Retina (tissue), 1 donor: ENCODE measurements at places on chromosomes 7 and 10.

DNA sequence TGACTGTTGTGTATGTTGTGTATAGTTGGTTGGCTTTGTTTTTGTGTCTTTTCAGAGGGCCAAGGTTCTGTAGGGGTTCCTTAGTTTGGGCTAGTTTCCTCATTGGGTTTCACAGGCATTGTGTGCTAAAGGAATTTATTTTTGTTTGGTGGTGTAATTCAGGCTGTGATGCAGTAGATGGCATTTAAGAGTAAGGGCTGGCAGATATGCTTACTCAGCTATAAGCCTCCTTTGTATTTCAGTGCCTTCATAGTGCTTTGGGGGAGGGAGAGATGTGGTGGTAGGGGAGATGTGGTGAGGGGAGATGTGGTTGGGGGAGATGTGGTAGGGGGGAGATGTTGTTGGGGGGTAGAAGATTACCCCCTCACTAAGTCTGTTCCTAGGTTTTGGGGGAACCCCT is 91.7 kb downstream of the SLC25A40 start:
- DNase-seq = no peak

GRCh38 chr7:128909625-128910568 is 612 bp downstream of the KCP start:
- DNase-seq = peak; percentile 58

GRCh38 chr7:137642472-137642871 is 204.3 kb downstream of the DGKI start:
- DNase-seq = no peak

DNA sequence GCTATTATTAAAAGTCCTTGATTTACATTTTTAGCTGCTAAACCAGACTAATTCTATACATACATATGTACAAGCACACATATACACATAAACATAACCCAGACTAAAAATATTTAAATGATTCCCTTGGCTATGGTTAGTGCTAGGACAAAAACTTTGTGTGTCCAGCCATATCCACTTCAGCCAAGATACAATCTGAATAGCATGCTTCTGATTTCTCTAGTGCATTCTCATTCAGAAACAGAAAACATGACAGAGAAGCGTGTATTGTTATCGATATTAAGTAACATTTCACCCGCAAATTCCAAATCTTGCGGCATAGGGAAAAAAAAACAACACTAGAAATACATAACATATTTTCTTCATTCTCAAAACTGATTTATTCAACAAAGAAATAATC is 569.3 kb downstream of the KCNMA1 start:
- no peak for DNase-seq

DNA sequence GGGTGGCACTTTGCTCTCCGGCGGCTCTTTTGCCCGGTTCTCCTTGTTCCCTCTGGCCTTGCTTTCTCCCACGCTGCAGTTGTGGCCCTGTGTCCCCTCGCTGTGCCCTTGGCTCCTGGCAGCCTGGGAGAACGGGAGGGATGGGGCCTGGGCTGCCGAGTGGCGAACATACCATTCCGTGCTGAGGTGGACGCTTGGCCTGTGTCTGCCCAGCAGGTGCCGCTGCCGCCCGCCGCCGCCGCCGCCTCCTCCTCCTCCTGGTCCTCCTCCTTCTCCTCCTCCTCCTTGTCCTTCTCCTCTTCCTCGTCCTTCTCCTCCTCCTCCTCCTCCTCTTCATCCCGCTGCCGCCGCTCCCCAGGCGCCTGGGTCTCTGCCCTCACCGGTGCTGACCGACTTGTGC is 36.0 kb downstream of the AGAP3 start:
- DNase-seq = peak; percentile 74

DNA sequence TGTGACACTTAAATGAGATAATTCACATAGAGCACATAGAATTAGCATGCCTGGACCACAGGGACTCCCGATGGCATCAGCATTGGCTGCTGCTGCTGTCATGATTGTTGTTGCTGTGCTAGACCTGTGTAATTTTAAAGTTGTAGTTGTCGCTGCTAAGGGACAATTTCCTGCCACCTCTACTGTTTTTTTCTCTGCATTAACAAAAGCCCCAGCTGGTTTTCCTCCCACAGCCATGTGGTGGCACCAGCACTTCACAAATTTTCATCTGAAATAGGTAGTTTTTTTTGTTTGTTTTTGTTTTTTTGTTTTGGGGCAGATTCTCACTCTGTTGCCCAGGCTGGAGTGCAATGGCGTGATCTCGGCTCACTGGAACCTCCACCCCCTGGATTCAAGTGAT is 25.4 kb upstream of the PRXL2A start:
- DNase-seq = peak; percentile 38

DNA sequence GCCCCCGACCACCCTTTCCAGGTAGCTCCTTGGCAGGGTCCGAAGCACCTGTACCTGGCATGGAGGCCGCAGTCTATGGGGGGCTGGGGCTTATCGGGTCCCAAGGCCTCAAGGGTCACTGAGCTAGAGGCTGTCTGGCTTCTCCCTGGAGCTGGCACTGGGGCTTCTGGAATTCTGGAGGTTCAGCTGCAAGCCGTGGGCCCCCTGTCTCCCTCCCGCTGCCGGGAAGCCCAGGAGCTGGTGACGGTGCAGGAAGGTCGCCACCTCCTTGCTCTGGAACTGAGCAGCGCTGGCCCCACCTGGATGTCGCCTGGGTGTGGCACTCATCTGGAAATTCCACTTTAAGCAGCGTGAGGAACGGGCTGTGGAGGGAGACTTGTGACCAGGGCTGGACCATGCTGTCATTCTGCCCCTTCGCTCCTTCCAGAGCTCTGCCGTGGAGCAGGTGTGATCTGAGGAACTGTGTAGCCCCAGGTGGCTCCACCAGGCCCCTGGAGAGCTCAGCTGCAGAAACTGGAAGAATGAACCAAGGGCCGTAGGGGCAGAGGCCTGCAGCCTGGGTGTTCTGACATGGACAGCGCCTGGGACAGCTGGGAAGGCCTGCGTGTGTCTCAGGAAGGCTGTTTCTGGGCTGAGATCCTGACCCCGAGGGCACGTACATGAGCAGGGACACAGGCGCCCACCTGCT is 129.7 kb upstream of the PPP2R2D start:
- no peak for DNase-seq

DNA sequence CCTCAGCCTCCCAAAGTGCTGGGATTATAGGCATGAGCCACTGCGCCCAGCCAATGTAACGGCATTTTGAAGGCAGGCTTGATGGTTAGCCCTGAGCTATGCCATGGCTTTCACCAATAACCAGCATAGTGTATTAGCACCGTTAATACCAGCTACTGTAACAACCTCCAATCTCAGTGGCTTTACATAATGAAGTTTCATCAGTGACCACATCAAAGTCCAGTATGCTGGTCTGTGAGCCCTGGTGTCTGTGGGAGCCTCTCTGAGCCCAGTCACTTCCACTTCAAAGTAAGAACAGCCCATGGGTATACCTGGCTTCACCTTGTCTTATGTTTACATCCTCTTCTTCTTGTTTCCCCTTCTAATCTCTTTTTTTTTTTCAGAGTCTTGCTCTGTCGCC is 11.6 kb upstream of the ZDHHC4 start:
- DNase-seq = no peak

DNA sequence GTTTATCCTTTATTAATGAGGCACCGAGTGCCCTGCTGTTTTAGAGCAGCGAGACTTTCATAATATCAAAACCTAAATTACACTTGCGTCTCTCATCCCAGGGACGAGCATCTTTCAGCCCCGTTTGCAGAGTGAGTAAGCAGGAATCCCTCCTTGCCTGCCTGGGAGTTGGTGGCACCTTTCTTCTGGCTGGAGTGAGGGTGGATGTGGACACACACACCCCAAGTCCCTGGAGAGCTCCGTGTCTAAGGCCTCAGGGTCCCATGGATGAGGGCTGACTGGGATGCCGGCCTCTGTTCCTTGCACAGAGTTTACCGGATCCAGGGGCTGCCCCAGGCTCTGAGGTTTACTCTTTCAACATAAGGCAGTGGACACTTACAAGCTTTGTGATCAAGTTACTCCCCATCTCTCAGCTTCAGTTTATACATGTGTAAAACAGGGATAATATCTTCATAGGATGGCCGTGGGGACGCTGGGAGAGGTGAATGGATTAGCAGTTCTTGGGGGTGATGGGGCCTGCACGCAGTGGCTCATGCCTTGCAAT is 24.5 kb downstream of the POLL start:
- no peak for DNase-seq

- DNase-seq = no peak
Measured at GRCh38 chr10:16662923-16663322, 141.2 kb upstream of the C1QL3 start.

DNA sequence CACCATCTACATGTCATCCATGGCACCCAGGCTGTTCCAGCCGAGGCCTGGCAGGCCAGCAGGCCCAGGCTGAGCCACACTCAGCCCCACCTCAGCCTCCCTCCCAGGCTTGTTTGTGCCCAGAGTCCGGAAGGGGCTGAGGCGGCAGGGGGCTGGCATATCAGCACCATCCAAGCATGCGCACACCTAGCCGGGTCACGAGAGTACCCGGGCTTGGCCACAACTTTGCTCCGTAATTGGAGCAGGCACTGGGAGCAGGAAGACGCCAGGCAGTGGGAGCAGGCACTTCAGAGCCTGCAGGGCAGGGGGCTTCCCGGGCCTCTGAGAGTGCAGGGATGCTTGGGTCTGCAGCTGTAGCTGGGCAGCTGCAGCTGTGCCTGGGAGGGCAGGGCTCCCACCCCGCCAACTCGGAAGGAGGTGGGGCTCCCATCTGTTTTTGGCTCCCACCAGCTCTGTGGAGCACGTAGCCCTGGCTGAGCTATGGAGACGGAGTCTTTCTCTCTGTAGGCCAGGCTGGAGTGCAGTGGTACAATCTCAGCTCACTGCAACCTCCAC is 15.2 kb upstream of the TSPAN15 start:
- DNase-seq = no peak

- DNase-seq = no peak
Measured at GRCh38 chr10:98141484-98142073, 7.1 kb downstream of the R3HCC1L start.

GRCh38 chr10:131240691-131241090 is 70.8 kb downstream of the TCERG1L start:
- no peak for DNase-seq

- peak; percentile 91 for DNase-seq
Measured at GRCh38 chr10:120948889-120949608, 97.9 kb downstream of the WDR11 start.

- DNase-seq = no peak
Measured at GRCh38 chr10:27646604-27647175, 98.9 kb downstream of the MKX start.

DNA sequence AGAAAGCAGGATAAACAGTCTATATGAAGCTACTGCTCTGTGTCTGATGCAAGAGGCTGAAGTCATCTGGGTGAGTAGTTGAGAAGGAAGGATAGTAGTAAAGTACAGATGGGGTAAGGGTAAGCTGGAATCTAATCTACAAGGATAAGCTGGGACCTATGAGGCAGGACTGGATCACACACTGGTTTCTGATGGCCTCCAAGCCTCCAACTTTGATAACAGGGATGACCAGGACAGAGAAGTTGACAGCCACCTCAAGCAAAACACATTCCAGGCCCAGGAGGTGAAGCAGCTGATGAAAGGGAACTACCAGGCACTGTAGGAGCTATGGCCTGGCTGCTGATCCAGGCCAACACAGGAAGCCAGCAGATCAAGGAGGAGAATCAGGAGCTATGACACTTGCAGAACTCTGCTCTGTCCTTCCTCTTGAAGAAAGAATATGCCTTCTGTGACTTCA is 278.1 kb upstream of the TMEM229A start:
- DNase-seq = no peak

- no peak for DNase-seq
Measured at GRCh38 chr7:41122256-41122987, 580.5 kb downstream of the INHBA start.

- peak; percentile 82 for DNase-seq
Measured at GRCh38 chr10:106705681-106706100, 458.8 kb downstream of the SORCS1 start.

- no peak for DNase-seq
Measured at GRCh38 chr10:132654121-132654571, 116.6 kb downstream of the INPP5A start.

GRCh38 chr7:117190104-117190503 is 132.8 kb downstream of the WNT2 start:
- DNase-seq = no peak

DNA sequence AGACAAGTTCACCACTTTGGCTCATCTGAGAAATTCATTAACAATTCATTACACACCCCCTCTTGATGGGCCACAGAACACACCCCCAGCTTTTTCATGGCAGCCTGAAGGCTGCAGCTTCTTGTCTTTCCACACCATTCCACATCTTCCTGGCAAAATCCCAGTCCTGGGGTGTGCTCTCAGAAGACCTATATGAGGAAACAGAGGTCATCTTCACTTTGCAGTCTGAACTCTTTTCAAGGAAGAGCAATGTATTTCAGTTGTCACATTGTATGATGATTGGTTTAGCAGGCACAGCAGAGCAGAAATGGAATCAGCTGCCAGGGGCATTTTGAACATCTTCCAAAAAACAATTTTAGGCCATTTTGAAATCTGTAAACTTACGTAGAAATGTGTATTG is 7.8 kb upstream of the LRRC27 start:
- no peak for DNase-seq

DNA sequence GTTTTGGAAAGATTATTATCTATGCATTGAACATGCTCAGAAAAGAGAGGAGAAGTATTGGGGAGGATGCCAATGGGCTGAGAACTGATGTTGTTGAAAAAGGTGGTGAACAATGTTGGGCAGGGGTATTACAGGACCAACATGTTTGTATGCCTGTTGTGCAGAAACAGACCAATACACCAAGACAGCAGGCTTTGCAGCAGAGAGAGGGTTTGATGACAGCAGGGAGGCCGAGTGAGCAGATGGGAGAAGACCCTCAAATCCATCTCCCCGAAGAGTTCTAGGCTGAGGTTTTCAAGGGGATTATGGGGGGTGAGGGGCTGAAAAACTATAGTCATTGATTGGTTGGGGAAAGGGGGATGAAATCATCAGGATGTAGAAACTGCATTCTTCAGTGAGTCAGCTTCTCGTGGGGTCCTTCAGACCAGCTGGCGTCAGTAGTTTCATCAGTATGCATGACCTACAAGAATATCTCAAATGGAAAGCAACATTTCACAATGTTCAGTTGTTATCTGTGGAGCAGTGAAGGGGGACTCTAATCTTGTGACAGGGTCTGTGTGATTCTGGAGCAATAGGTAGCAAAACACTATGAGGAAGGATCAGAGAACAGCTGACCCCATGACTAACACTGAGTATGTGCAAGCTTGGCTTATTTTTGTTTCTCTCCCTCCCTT is 167.8 kb downstream of the BAMBI start:
- DNase-seq = no peak

GRCh38 chr7:102063690-102064180 is 222.9 kb upstream of the SH2B2 start:
- no peak for DNase-seq

DNA sequence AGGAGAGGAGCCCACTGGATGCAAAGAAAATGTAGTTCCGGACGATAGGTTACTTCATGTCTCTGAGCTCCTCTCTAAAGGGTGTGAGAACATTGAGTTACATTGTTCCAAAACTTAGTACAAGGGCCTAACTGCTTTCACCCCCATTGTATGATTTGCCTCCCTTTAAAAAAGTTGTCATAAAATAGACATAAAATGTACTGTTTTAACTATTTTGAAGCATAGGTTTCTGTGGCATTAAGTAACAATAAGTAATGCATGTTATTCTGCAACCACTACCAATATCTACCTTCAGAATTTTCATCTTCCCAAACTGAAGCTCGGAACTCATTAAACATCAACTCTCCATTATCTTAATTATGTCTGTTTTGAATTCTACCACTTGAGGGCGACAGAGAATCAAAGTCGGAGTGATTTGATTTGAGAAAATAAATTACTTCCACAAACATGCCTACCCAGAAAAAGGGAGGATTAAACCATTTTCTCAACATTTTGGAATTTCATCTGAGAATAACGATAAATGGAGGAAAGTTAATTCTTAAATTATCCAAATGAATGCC is 2.7 kb downstream of the IGFBP1 start:
- no peak for DNase-seq
